ENCODE measurements at places on chromosomes 2 and 18.

DNA sequence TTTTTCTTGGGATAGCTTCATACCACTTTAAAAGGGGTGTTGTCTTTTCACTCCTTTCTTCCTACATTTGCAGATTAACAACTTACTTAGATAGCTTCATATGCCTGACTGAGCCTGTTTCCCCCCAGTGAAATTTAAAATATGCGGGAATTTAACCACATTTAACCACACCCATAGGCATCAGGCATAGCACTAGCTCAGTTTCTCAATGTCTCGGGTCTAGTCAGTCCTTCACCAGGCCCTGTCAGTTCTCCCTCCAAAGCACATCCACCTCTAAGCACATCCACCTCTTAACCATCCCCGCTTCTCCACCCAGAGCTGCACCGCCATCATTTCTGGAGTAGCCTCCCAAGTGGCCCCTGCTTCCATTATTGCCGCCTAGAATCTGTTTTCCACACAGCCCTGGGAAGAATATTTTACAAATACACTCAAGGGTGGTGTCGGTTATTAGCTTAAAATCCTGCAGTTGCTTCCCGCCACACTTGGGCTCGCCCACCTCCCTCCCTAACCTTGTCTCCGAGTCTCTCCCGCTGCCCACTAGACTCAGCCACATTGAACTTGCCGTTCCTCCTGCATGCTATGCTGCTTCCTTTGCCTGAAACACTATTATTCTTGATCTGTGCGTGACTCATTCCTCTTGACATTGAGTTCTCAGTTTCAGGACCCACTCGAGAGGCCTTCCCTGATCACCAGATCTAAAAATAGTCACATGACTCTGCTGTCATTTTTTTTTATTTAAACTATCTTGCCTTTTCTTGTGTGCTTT lies 68.3 kb downstream of the SPTBN1 start:
- DNase-seq = no peak

DNA sequence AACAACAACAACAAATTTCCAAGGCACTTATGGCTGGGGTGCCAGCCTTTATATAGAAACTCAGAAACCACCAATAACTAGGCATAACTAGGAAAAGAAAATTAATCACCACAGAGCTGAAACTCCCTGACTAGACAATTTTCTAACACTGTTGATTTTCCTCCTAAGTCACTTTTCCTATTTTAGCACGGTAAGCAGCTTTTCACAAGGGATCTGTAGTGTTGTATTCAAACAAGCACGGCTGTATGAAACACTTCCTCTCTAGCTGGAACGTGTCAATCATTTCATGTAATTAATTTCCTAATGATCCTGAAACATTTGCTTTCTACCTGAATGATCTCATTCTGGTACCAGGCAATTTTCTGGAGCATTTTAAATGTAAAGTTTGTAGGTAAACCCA lies 645.0 kb downstream of the IRS1 start:
- DNase-seq = no peak

DNA sequence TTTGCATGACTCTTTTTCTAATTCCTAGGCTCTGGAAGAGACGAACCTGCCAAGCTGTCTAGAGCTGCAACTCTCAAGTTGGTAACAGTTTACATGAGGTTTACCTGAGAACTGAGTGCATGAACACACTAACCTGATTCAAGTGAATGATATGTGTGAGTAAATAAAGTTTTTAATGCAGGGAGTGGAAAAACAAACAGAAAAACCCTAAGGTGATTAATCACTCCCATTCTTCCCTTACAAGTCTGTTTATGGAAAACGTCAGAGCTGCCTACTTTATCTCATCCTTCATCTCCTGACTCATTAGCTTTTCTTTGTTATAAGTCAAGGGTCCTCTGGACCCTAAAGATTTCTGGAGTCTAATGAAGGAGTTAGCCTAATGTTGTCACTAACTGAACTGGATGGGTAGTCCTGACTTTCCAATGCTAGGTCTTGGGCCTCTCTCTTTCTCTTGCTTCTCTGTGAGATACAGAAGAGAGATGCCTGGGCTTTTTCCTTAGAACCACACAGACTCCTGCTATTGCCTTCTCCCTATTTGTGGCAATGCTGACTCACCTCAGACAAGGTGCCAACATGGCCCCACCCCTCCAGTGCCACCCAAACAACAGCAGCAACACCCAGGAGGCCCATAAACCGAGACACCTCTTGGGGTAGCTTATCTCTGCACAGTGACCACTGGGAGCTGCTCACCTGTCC lies 952.4 kb downstream of the EPHA4 start:
- no peak for DNase-seq

GRCh38 chr18:26056291-26056690 lies 34.1 kb downstream of the SS18 start:
- no peak for DNase-seq

GRCh38 chr2:55601849-55602248 lies 15.6 kb downstream of the PPP4R3B start:
- no peak for DNase-seq

GRCh38 chr18:63186520-63187222 lies 132.9 kb downstream of the BCL2 start:
- no peak for DNase-seq

DNA sequence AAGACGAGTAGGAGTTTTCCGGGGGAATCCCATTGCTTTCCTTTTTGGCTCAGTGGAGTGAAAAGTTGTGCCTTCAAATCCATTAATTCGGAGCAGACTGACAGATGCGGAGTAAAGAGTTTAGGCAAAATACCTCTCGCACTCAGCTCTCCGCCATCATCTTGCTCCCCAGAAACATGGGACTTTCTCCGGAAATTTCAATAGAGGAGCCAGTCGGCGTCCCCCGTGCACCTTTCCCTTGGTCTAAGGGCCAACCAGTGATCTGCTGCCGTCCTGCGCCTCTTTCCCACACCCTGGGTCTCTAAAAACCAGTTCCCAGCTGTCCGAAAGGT lies 318 bp downstream of the TYW5 start:
- DNase-seq = no peak

DNA sequence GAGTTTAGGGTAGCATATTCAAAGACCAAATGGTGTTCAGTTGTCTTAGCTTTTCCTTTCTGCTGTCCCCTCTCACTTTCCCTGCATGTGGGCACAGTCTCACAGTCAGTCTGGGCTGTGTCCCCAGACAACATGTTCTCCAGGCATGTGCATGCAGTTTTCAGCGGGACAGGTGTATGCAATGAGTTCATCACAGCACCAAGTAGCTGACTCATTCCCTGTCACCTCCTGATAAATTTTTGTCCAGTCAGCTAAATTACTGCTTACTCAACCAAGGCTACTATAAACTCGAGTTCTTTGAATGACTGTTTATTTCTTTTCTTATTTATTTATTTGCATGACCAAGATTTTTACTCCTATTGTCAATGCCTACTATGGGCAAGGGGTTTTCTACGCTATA lies 148.8 kb upstream of the CDH19 start:
- no peak for DNase-seq

GRCh38 chr2:225488743-225489142 lies 89.2 kb downstream of the NYAP2 start:
- no peak for DNase-seq

DNA sequence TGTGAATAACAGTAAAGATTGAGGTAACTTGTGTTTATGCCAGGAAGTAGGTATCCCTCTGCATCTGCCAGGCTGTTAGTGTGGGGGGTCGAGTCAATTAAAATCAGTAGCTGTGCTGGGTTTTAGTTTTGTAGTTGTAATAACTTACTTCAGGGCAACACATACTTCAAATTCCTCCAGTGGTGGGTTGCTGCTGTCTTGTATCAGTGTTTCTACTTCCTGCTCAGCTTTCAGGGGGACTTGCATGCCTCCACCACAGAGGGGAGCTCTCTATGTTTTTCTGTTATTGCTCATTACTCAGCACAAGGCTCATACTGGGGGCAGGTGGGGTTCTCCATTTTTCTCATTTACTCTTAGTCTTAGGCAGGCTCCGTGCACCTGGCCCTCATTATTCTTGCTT lies 136.8 kb downstream of the CAPN13 start:
- DNase-seq = no peak

DNA sequence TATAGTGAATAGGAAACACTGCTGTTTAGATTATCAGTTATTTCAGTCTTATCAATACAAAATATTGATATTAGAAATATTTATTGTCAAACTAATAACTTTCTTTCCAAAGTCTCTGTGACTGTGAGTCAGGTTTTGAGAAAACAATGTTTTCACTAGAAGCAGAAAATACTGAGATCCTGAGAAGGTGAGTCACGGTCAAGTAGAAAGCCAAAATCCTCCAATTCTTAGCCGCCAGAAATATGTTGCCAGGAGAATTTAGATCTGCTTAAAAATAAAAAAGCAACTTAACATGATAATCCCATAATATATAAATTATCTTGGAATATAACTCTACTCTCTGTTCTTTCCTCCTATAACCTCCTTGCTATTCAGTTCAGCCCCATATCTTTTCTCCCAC lies 181.9 kb upstream of the NRXN1 start:
- no peak for DNase-seq

DNA sequence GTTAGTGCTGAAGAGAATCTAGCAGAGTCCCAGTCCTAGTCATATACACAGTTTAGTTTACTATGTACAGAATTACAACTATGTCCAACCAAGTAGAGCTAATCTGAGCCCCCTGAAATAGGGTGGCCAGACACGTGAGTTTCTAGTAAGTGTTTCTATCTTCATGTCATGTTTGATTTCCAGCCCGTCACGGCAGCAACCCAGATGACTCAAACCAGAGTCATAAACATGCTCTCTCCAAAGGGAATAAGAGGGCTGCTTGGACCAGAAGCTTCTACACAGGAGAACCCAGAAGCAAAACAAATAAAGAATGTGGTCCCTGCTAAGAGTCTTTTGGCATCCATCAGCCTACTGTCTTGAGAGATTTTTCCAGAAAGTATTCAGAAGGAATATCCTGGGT lies 64.9 kb upstream of the WIPF1 start:
- DNase-seq = no peak

DNA sequence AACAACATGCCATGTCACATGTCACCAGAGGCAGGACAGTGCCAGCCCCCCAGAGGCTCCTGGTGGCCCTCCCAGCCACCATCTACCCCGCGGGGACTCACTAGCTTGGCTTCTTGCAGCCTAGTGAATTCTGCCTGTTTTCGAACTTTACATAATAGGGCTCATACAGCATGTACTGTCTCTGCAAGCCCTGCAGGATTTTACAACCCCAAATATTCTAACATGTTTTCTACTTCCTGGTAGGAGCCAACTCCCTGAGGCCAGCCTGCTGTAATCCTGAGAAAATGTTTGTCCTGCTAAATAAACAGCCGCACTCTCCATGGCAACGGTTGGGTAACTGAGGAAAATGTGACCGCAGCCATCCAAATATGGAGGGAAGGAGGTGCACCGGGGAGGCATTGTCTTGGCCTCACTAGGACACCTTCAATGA lies 2.7 kb downstream of the PER2 start:
- peak; percentile 77 for DNase-seq

- DNase-seq = no peak
Observed at GRCh38 chr2:130849896-130850787, 13.4 kb downstream of the ARHGEF4 start.

DNA sequence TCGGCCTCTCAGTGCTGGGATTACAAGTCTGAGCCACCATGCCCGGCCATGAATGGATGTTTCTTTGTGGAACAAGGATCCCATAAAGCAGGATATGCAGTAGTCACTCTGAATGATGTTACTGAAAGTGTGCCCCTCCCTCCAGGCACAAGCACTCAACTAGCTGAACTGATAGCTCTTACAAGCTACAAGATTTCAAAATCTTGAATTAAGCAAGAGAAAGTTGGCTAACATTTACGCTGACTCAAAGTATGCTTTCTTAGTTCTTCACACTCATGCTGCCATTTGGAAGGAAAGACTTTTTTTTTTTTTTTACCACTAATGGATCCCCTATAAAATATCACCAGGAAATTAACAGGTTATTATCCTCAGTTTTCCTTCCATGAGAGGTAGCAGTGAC lies 549.0 kb upstream of the PKDCC start:
- no peak for DNase-seq

GRCh38 chr2:18799397-18799796 lies 210.0 kb upstream of the NT5C1B start:
- DNase-seq = no peak

- DNase-seq = no peak
Observed at GRCh38 chr18:77377813-77378212, 128.2 kb downstream of the GALR1 start.

DNA sequence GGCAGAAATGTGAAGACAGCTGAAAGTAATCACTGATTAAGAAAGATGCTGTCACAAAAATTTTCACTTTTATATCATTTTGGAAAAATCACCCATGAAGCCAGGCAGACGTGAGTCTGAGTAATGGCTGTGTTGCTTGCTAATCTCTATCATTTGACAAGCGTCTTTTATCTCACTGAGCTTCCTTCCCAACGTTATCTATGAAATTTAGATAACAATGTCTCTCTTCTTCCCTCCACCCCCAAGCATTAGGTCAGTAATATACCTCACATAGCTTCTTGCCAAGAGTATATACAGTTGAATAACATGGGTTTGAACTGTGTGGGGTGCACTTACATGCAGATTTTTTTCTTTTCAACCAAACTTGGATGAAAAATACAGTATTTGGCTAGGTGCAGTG lies 388.6 kb upstream of the NRXN1 start:
- no peak for DNase-seq

GRCh38 chr2:54986264-54986663 lies 64.0 kb downstream of the RTN4 start:
- DNase-seq = no peak

GRCh38 chr18:43563780-43564179 lies 286.5 kb upstream of the SYT4 start:
- DNase-seq = peak; percentile 32

DNA sequence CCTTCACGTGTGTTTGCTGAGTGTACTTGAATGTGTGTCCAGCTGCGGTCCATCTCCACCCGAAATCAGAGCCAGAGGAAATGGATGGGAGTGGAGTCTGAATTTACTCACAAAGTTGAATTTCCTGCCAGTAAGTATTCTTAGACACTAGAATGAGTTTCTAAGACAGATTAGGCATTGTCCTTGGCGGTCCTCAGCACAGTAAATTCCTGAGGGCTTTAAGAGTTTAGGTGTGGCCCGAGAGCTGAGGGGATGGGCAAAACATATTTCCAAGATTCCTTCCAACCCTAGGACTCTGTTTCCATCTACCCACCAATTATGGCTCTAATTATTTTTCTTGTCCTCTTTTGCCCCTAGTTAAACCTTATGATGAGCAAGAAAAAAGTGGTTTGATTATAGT lies 90.3 kb upstream of the PHLPP1 start:
- no peak for DNase-seq

GRCh38 chr2:113996671-113997594 lies 107.0 kb downstream of the ACTR3 start:
- DNase-seq = no peak

- DNase-seq = no peak
Observed at GRCh38 chr2:162293122-162293786, 25.2 kb downstream of the IFIH1 start.

- no peak for DNase-seq
Observed at GRCh38 chr2:24970483-24971285, 1.1 kb downstream of the DNAJC27 start.

DNA sequence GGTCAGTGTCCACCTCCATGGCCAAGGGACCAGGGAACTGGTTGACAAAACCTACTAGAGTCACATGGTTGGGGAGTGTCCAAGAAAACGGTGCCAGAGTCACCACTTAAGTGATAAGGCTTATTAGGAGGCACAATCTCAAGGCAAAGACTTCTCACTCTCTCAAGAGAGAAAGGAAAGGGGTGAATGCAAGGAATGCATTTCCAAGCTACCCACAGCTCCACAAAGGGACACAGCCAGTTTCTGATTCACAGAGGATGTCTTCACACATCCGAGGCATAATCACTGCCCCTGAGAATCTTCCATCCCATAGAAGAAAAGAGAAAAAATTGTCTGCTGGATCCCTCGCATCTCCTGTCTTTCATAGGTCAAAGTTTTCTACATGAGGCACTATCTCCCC lies 269.3 kb downstream of the TNS1 start:
- no peak for DNase-seq

All from NCI-H2029 treated with DMSO at 0.1 percent for 48 hours (cell line).